ENCODE measurements at places on chromosomes 5 and 9.

DNA sequence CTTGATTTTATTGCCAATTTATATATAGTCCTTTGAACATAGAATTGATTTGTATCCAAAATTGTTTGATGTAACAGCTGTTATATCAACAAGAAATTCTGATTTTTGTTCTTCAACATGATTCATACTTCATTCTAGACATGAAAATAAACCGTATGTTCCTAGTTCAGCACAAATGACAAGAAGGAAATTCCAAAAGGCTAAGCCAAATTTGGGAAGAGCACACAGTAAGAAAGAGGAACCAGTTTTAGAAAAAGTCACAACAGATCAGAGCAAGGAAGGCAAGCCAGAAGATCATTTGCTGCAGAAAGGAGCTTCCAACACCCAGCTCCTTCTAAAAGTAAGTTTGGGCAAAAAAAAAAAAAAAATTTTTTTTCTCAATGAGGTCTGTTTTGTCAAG lies 65.0 kb upstream of the MCCC2 start:
- no peak for DNase-seq

- DNase-seq, result peak; percentile 32
These were observed 423.8 kb downstream of the SPOCK1 start for GRCh38 chr5:137075163-137075970.

- no peak for DNase-seq
These were observed 202.9 kb downstream of the GADD45G start for GRCh38 chr9:89807682-89808075.

DNA sequence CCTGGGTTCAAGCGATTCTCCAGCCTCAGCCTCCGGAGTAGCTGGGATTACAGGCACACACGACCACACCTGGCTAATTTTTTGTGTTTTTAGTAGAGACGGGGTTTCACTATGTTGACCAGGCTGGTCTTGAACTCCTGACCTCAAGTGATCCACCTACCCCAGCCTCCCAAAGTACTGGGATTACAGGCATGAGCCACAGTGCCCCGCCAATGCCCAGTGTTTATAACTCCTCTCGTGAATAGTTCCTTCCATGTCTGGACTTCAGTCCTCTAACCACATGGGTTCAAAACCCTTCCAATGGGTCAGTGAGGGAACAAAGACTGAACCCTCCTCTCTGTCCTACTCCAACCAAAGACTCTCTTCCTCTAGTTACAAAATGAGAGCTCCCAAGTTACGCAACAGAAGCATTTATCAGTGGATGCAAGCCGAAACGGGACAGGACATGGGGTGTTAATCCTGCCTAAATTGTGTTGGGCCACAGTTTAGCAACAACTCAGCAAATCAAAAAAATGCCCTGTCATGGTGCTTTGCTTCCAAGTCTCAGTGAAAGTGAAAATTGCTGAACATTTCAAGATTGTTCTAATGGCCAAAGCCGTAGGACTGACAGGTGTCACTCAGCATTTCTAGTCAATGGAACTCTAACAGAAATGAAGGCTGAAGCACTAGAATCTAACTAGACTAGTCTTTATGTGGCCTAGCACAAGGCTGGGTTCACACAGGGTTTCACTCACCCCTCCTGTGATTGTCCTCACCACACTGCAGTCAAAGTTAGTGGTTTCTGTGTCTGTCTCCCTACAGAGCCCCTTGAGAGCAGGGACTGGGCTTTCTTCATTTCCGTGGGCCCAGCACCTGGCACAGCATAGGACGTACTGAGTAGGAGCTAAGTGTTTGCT lies 3.2 kb upstream of the TMEM245 start:
- no peak for DNase-seq

GRCh38 chr5:89303033-89303480 lies 420.1 kb upstream of the MEF2C start:
- no peak for DNase-seq
